Smooth muscle cell of bladder (primary cell): ENCODE measurements at places on chromosomes 16 and 17. TPM values are rescaled to one million over a fixed set of nuclear protein-coding genes. Genes with fewer than 3 reads are reported as not detected.

The LRRC3C gene
- not detected in 2 replicates for total RNA-seq

The KRT222 gene
- 0.09 TPM in 1 of 2 replicates, not detected in the other for total RNA-seq

The TBC1D3E gene
- total RNA-seq = not detected in 2 replicates

The SRP68 gene
- 24.6 and 45.7 TPM in 2 replicates for total RNA-seq

The KRTAP4-5 gene
- not detected in 2 replicates for total RNA-seq

The CSH1 gene
- not detected in 2 replicates for total RNA-seq

The HASPIN gene
- total RNA-seq = 0.71 and 0.83 TPM in 2 replicates

The AIPL1 gene
- total RNA-seq = not detected in 2 replicates

The ZNF423 gene
- total RNA-seq = 0.28 and 1.0 TPM in 2 replicates

The PRSS53 gene
- total RNA-seq = 1.00 and 3.0 TPM in 2 replicates

The SOCS7 gene
- total RNA-seq = 7.4 and 8.6 TPM in 2 replicates

The PRSS36 gene
- 0.09 and 0.14 TPM in 2 replicates for total RNA-seq

The ORC6 gene
- 1.1 and 1.3 TPM in 2 replicates for total RNA-seq

The RPRML gene
- total RNA-seq = not detected in 2 replicates

The PLXDC1 gene
- total RNA-seq = 0.28 and 0.83 TPM in 2 replicates

The CAMKK1 gene
- 3.0 and 5.1 TPM in 2 replicates for total RNA-seq

The BHLHA9 gene
- total RNA-seq = not detected in 2 replicates

The KRTAP9-2 gene
- not detected in 2 replicates for total RNA-seq

The NPTX1 gene
- total RNA-seq = 1.7 and 3.4 TPM in 2 replicates

The ZNF19 gene
- 2.4 and 2.6 TPM in 2 replicates for total RNA-seq

The TP53TG3F gene
- total RNA-seq = not detected in 2 replicates
